Left colon (tissue), 2 donors: ENCODE measurements at places on chromosomes 7 and 10. TPM values are rescaled to one million over a fixed set of nuclear protein-coding genes. Genes with fewer than 3 reads are reported as not detected.

The CH25H gene
- total RNA-seq, result 0.46 TPM

The CPA2 gene
- total RNA-seq, result 1.1 TPM

DNA sequence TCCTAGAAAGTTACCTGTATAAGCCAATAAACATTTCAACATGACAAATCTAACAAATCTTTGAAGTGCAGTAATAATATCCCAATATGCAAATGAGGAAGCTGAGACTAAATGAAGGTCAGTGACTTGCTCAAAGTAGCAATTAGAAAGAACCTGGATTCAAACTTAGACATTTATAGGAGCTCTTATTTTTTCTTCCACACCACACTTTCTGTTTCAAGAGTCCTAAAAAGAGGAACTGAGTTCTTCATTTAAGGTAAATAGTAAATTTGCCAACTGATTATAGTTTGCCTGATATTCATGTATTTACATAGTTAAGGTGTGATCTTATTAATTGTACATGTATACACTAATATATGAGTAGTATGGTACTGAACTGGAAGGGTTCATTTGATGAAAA lies 44.0 kb downstream of the KLHDC10 start:
- no peak for DNase-seq

- DNase-seq, result no peak
Measured at GRCh38 chr7:3172768-3173280, 128.2 kb upstream of the SDK1 start.

GRCh38 chr7:142301923-142302550 lies 44.2 kb upstream of the PRSS58 start:
- DNase-seq, result no peak

- no peak for DNase-seq
Measured at GRCh38 chr10:91022924-91023699, 102.2 kb upstream of the ANKRD1 start.

DNA sequence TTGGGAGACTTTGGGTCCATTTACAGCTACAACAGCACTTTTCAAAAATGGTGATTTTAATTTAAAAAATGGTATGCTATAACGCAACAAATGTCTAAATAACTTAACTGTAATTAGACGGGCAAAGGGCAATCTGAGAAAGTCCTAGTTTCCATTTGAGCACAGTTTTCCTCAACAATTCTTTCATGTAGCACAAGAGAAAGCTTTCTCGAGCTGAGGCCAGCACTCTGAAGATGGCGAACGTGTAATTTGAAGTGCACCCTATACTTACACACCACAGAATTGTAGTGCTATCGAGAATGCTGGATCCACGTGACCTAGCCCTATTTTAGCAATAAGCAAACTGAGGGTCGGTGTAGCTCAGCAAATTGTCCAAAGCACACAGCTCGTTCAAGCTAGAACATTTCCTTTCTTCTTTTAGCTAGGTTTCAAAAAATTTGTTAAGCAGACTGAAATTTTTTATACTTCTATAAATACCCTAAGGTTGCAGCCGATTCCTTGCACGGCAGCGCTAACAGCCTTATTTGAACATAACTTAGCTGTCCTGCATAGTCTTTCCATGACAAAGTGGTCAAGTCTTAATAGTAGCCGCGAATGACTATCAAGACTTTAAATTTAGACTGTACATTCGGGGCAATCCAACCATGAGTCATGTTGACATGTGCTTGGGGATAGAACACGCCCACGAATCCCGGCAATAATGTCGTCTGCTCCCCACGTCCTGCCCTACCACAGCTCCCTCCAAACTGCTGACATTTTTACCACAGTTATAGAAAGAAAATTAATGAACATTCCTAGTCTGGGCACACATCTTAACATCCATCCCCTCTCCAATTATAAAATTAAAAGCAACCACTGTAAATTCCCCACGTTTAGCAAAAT lies 10.0 kb downstream of the KLF6 start:
- DNase-seq, result peak; percentile 52

GRCh38 chr10:52746169-52746568 lies 26.4 kb downstream of the MBL2 start:
- no peak for DNase-seq

DNA sequence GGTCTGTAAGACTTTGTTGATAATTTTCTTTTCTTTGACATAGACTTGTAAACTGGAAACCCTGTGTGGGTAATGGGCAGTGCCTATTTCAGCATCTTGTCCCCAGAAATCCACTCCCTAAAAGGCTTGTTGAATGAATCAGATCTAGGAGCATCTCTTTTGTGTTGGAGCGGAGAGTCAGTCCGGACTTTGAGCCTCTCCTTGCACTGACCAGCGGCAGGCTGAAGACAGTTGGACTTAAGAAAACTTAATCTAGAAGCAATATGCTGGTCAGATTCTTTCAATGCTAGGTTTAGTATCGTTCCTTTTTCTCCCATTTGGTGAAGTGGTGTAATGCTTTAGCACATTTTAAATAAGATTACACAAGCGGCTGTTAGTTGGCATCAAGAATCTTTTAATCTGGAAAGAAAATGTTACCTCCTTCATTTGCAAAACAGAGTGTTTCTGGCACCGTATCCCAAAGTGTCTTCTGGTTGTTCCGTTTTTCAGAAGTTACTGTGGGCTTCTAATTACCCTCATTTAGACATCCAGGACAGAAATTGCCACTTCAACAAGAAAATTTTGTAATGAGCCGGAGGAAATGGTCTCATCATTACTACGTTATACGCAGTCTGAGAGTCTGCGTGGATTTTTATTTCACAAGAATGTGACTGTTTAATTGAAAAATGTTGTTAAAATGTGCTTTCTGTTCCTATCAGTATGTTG lies 74.7 kb downstream of the CUX1 start:
- no peak for DNase-seq

DNA sequence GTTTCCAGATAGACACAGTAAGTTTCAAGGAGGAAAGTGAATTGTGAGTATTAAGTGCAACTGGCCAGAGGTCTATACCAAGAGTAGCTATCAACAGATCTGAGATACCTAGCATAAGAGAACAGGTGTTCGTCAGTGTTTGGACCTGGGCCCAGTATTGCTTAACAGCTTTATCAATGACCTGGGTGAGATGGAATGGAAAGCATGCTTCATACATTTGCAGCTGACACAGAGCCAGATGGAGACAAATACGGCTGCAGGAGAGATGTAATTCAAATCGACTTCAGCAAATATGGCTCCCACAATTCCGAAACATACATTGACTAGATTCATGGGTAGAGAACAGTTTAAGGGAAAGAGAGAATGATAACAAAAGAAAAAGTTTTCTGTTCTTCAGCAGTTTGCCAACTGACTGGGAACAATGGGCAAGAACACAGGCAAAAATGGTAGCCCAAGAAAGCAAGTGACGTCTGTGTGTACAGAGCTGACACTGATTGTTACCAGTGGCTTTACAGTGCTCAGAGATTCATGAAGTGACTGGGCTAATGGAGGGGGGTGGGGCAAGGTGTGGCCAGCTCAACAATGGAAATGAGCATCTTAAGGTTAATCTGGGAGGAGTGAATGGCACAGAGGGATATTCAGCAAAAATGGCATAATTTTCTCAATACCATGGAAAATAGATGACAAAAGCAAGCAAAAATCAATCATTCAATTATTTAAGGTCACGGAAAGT lies 28.0 kb upstream of the COBL start:
- DNase-seq, result no peak

GRCh38 chr7:132577206-132578049 lies 1.2 kb upstream of the PLXNA4 start:
- peak; percentile 50 for DNase-seq

- no peak for DNase-seq
Measured at GRCh38 chr7:2255145-2256139, 13.4 kb downstream of the NUDT1 start.

DNA sequence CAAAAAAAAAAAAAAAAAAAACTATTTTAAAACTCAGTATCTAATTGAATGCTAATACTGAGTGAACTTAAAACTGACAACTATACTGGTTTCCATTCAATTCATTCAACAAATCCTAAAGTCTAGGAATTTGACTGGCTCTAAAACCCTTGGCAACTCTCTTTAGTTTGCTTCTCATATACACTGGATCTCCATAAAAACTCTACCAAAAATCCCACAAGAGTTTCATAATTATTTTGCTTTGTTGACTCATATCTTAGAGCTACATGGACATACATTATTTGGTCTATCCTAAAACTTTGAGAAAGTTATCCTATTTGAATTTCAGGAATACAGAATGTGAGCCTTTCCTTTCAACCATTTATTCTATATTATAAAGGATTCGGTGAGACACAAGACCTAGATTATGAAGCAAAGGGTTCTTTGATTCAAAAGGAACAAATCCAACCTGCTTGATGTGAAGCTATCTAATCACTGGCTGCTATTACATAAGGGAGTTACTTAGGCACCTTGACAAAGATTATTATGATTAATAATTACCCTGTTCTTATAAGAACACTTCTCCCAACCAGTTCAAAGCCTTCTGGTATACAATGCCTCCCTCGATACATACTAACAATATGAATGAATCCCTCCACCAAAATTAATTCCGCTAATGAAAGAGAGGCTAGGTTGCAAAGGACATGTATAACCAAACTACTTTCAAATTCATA lies 15.8 kb upstream of the KMT2E start:
- no peak for DNase-seq

DNA sequence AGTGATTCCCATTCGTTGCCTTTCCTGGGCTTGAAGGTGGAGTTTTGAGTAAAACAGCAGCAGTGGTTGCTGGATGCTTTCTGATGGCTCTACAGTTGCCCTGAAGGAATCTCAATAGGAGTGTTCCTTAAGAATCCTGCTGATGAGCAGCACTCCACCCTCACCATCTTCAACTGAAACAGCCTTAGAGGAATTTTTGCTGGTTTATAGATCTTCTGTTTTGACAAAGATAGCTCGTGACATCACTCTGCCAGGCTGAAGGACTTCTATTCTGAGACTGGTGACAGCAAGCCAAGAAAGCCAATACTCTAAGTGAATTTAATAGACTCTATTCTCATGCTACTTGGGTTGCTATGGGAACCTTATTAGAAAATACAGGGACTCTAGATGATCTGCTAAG lies 1014.7 kb downstream of the NRG3 start:
- DNase-seq, result no peak

GRCh38 chr7:31549611-31550010 lies 35.7 kb downstream of the ITPRID1 start:
- DNase-seq, result no peak

DNA sequence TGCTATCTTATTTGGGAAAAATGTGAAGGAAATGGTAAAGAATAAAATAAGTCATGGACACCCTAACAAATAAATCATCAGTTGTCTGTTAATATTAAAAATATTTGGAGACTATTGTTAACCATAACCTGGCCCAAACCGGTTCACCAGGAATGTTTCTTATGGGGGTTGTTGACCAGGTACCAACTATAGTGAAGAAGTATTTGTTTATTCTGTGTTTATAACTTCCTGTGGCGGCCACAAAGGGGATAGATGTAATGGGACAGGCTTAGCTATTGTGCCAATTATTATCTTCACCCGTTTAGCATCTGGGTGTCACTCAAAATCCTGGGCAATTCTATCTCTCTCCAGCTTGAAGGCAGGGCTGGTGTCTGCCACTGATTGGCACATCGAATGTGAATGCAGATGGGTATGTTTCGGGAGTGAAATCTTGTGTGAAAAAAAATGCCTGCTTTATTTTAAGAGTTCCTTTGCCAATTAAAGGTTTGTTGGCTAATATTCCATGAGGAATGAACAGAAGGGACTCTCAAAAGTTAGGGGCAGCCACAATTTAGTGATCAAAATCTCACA lies 500.9 kb downstream of the ARL4A start:
- no peak for DNase-seq

GRCh38 chr7:151315038-151315655 lies 26.5 kb upstream of the NUB1 start:
- peak; percentile 45 for DNase-seq

DNA sequence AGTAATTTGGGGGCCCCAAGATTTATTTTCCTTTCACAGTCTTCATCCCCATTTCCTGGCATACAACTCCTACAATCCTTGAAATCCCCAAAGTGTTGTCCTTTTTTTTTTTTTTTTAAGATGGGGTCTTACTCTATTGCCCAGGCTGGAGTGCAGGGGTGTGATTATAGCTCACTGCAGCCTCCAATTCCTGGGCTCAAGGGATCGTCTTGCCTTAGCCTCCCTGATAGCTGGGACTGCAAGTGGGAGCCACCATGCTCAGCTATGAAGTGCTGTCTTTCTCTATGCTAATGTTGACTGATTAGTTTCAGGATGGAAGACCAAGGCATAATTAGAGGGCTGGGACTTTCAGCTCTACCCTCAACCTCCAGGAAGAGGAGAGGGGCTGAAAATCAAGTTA lies 41.9 kb upstream of the KAT6B start:
- DNase-seq, result no peak

DNA sequence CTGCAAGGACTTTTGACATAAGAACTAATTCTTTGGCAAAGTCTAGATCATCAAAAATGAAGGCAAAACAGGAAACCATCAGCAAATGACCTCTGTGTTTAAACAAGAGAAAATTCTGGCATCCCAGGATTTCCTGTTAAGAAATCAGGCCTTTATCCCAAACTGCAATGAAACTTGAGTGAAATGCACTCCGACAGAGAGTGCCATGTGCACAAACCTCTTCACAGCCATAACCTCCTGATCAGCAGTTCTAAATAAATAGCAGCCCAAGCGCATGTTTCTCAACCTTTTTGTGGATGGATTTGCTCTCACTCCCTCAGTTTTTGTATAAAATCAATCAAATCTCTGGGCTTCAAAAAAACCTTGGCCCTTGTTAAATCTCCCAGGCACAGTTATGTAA lies 107.7 kb upstream of the EEPD1 start:
- DNase-seq, result no peak
